ENCODE measurements at places on chromosomes 3 and 15. TPM values are rescaled to one million over a fixed set of nuclear protein-coding genes. Genes with fewer than 3 reads are reported as not detected.

DNA sequence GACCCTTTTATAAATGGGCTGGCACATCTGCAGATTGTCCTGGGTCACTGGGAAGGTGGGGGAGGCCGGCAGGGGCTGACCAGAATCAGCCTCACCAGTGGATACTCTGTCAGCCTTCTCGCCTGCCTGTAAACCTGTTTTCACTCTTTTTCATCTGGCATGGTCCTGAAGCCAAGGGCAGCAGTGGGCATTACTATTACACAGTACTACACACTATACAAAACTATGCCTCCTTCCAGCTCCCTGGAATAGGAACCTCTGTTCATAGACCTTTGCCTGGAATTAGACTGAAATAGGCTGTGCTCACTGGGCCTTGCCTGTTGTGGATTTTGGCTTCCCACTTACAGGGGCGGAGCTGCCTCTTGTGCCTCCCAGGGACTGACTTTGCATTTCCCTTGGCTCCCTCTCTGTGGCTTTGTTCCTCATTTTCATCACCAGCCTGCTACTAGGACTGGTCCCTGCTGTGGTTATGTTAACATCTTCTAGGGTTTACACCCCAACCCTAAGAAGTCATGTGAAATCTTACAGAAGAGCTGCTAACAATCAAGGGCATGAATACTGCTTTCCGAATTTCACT lies 120.7 kb downstream of the FNDC3B start:
- no peak for DNase-seq

GRCh38 chr3:180947761-180948390 lies 35.4 kb downstream of the FXR1 start:
- DNase-seq, result no peak

GRCh38 chr3:129695230-129695629 lies 88.8 kb upstream of the PLXND1 start:
- DNase-seq, result no peak

- no peak for DNase-seq
These were observed 31.3 kb upstream of the LYSMD4 start for GRCh38 chr15:99764522-99764921.

DNA sequence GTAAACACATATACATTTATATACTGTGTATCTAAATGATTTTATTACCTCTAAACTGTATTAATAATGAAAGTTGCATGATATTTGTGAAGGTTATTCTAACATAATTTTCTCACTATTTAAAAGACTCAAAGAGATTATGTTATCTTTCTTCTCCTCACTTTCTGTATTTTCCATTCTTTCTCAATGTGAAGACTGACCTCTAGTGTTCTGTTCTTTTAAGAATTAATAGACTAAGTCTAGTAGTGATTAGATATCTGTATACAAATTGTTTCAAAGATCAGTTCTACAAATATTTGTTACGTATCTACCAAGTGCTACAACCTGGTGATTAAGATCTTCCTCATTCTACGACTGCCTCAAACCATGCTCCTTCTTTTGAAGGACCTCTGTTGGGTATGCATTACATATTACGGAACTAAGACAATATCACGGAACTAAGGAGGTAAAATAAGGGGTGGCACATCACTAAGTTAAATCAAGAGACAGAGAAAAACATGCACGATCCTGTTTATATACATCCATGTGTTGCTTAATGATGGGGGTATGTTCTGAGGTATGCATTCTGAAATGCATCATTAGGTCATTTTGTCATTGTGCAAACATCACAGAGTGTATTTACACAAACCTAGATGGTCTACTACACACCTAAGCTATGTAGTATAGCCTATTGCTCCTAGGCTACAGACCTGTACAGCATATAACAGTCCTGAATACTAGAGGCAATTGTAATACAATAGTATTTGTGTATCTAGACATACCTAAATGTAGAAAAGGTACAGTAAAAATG lies 161.5 kb upstream of the KBTBD8 start:
- peak; percentile 8 for DNase-seq

GRCh38 chr3:136954980-136955780 lies 2.6 kb upstream of the IL20RB start:
- DNase-seq, result no peak

TMEM158 gene
- total RNA-seq, result 0.42 TPM

CHP1 gene
- 84.4 TPM for total RNA-seq
